Right lung (tissue), 10 donors: ENCODE measurements at places on chromosomes 5 and 9. TPM values are rescaled to one million over a fixed set of nuclear protein-coding genes. Genes with fewer than 3 reads are reported as not detected.

DNA sequence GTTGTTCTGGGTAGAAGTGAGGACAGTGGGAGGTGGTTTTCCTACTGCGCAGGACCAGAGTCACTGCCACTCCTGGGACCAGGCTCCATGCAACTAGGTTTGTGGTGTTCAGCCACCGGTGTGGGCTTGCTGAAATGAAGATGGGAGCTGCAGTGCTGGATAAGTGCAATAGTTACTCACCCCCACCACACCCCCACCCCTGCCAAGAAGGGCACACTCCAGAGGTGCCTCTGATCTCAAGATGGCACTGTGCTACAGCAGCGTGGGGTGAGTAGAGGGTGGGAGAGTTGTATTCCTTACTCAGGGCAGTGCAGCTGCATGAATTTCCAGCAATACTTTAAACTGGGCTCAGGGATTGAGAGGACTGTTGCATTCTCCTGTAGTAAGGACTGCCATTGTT is 187.4 kb upstream of the TLX3 start:
- no peak for DNase-seq

GPR21 gene
- polyA plus RNA-seq: 0.31 TPM

- DNase-seq: no peak
Measured at GRCh38 chr9:132638240-132638639, 31.5 kb downstream of the DDX31 start.

SURF6 gene
- 27.1 TPM for polyA plus RNA-seq

DNA sequence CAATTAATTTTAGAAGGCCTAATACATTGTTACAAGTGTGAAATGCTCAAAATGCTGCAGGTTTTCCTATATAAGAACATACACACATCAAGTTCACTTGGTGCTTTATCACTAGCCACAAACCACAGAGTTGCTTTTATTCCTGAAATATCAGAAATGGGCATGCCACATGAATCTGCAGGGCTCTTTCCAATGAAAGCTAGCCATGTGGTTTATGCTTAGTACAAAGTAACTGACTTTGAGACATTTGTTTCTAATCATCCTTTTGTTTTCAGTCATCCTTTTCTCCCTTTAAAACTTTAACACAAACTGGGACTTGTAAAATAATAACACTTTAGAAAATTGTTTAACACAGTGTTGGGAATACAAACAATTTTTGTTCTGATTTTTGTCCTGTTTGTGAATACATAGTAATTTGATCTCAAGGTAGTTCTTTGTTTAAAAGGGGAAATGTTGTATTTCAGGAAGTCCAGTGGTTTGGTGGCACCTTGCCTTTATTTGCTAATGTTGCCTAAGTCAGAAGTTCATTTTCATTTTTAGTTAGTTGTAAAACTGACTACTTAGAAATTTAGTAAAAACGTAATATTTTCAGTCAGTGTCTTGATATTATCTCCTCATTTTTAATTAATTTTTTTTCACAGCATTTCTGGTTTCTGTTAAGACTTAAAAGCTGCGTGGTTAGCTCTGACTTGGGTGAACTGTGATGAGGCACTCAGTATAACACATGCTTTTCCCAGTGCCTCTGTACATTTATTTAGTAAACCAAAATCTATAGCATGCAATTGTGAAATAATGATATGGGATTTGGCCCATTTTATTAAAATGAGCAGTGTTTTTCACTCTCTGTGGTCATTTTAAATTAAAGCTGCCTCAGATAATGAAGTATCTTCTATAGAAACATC is 18.6 kb downstream of the PRDM6 start:
- DNase-seq: no peak

- no peak for DNase-seq
Measured at GRCh38 chr9:106644661-106645060, 218.3 kb upstream of the ZNF462 start.

DNA sequence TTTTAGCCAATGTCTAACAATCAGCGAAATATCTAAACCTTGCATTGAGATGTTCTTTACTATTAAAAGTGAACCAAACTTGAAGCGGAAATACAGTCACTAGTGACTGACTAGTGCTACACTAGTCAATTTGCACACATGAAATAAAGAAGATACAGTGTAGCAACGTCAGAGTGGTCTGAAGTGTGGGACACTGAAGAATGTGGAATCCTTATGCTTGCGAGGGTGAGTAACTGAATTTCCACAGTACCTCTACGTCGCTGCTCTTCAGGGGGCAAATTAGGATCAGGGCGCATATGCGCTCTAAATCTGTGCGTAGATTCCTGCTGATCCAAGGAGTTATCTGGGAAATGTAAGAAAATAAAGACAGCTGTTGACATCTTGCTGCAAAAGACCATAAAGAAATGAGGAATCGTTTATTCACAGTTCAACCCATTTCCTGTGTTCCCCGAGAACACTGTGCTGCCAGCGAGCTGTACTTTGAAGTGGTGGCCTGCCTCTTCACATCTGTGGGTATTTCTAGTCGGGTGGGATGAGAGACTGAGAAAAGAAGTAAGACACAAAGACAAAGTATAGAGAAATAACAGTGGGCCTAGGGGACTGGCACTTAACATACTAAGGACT is 39.8 kb upstream of the FLT4 start:
- no peak for DNase-seq

DNA sequence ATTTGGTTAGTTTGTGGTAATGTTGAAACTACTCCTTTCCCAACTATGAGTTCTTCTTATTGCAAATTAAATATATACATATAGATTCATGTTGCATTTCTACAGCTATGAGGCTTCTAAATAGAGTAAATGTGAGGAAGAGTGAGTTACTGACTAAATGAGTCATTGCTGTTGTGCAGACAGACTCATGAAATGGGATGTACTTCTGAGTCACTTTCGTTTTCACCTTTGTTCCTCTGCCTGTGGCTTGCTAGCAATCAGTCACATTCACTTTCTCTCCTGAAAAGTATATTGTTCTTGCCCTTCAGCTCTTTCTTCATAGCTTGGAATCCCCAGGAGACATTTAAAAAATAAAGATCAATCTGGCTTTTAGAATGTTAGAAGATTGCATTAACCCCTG is 295.5 kb upstream of the SMC2 start:
- no peak for DNase-seq

MAST4 gene
- 51.2 TPM for polyA plus RNA-seq

- no peak for DNase-seq
Measured at GRCh38 chr9:121744687-121745395, 93.4 kb downstream of the DAB2IP start.

GRCh38 chr5:160198146-160198545 is 31.2 kb upstream of the FABP6 start:
- no peak for DNase-seq

DNA sequence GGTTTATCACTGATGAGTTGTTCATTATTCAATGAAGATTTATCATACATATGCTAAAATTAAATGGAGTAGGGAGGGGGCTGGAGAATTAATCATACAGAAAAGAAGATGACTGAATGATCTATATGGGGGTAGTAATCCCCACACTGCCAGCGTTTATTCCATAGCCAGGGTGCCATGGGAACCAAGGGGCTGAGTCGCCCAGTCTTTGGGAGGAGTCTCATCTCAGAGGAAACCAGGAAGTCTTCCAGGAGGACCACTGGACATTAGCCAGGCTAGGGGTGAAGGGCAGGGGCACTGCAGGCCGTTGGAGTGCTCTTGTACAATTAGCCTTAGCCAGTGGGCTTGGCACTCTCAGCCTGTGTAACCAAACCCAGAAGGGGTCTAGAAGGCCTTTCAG is 226.5 kb downstream of the ARL15 start:
- DNase-seq: no peak

GRCh38 chr5:99102073-99102697 is 173.4 kb upstream of the CHD1 start:
- DNase-seq: no peak

DNA sequence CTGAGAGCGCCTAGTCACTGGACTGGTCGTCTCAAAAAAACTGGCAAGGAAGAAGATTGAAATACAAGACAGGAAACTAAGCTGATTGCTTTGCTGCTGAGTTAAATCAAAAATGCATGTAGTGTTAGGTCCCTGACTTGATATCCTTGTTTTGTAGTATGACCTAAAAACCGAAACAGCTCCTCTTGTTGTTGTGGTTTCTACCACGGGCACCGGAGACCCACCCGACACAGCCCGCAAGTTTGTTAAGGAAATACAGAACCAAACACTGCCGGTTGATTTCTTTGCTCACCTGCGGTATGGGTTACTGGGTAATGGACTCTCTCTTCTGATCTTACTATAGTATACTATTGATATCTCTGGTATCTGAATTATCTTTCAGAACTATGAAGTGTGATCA is 4.3 kb downstream of the MTRR start:
- no peak for DNase-seq

- no peak for DNase-seq
Measured at GRCh38 chr5:66880401-66880800, 284.2 kb downstream of the MAST4 start.

DNA sequence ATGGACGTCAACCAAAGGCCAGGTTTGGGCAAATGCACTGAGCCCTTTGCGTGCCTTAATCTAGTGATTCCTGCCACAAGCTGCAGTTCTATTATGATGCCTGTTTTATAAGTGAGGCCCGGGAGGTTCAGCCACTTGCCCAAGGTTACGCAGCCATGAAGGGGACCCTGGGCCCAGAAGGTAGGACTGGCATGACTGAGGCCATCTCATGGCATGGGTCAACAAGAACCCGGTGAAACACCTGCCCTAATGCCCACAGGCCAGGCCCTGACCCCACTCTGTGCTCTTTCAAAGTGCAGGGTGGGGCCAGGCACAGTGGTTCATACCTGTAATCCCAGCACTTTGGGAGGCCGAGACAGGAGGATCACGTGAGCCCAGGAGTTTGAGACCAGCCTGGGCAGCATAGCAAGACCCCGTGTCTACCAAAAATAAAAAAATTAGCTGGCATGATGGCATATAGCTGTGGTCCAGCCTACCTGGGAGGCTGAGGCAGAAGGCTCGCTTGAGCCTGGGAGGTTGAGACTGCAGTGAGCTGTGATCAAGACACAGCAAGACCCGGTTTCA is 8.6 kb downstream of the NINJ1 start:
- no peak for DNase-seq

DNA sequence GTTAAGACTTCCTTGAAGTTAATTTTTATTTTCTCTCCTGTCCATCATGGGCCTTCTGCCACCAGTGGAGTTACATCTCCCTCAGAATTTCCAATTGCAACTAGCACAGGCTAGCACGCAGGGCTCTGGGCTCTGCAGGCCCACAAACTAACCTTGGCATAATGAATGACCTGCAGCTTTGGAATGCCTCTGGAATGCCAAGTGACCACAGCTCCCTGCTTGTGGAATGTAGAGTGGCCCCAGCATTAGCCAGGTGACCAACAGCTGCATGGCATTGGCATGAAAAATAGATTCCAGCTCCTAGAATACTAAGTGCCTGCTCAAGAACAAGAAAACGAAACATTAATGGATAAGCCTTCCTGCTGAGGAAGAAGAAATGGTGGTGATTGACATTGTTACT is 726.1 kb downstream of the BRINP1 start:
- DNase-seq: peak; percentile 3

PCDHGA5 gene
- 2.7 TPM for polyA plus RNA-seq

C9 gene
- polyA plus RNA-seq: not detected

NOL8 gene
- polyA plus RNA-seq: 61.8 TPM

GRCh38 chr5:97670447-97670846 is 487.4 kb upstream of the RIOK2 start:
- DNase-seq: no peak

DNA sequence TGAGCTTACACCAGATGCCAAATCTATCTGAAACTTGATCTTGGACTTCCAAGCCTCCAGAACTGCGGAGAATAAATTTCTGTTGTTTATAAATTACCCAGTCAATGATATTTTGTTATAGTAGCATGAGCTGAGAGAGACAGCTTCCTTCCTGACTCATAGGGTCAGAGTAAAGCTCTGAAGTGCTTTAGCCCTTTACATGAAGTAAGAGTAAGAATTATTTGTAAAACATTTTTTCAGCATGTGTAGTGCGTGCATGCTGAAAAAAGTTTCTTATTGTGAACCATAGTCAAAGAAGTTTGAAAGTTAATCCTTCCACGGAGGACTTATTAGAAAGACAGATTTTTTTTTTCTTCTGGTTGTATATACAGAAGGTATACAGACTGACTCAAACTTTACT is 172.4 kb downstream of the DMRT2 start:
- no peak for DNase-seq

DNA sequence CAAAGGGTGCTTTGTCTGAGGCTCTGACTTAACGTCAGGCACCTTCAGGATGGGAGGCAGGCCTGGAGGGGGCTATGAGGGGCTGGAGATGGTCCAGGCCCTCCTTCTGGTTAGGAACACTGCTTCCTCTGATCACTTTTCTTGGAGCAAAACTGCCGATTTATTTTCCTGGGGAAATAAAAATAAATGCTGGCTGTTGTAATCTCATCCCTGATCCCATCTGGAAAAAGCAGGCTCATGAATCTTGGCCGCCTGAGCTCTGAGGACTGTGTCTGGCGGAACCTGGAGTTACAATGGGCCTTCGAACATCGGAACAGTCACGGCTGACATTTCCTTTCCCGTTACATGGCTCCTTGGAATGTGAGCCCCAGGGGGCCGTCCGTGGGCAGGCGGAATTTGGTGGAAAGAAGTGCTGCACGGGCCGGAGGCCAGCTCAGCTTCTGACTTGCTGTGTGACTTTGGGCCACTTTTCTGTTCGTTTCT is 157.8 kb downstream of the RGS3 start:
- no peak for DNase-seq

TCF7 gene
- 16.6 TPM for polyA plus RNA-seq

- no peak for DNase-seq
Measured at GRCh38 chr9:1042466-1042865, 7.7 kb upstream of the DMRT2 start.

ANKRD34B gene
- polyA plus RNA-seq: not detected

DNA sequence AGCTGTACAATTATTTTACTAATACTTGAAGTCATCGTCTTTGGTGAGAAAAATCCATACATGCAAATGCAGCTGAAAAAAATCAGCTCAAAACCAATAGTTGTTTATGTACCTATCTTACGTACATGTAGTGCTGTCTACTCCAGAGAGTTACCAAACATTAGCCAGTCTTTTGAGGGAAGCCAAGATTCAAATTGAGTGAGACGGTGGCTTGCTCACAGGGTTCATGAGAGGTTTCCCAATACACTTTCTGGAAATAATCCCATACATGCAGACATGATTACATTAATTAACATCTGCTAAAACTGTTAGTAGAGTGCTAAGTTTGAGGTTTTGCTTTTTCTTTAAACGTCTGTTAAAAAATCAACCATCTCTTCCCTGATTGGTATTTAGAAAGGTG is 2.3 kb downstream of the C9orf72 start:
- no peak for DNase-seq

DNA sequence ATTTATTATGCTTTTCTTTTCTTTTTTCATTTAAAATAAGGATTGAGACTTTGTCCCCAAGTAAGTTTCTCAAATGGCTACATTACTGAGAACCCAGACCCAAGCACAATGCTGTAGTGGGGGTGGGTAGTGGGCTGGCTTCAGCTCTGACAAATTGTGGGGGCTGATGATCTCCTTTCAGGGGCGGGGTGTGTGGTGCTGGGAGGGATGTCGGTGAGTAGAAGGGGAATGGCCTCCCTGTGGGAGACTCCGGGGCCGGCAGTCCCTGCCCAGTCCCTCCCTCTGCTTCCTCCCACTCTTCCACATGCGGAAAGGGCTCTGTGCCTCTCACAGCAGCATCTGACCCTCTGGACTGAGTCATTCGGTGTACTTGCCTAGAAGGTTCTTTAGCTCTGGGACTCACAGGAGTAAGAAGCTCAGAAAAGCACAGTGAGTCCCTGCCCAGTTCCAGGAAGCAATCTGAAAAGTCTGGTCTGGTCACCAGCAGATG is 14.3 kb downstream of the CD180 start:
- no peak for DNase-seq

RAD1 gene
- 39.8 TPM for polyA plus RNA-seq

- DNase-seq: no peak
Measured at GRCh38 chr9:133340916-133341315, 4.9 kb upstream of the SURF6 start.
